ENCODE measurements at places on chromosomes 11 and 22. TPM values are rescaled to one million over a fixed set of nuclear protein-coding genes. Genes with fewer than 3 reads are reported as not detected.

Gene TRIM49
- polyA plus RNA-seq: not detected

Gene SCGB1C1
- polyA plus RNA-seq: not detected

Gene OR52H1
- polyA plus RNA-seq: not detected

Gene CCDC116
- polyA plus RNA-seq: 0.29 TPM

Gene SLC17A6
- not detected for polyA plus RNA-seq

Gene FXYD2
- polyA plus RNA-seq: 2.1 TPM

Gene KRTAP5-10
- polyA plus RNA-seq: not detected

Gene NXPE4
- not detected for polyA plus RNA-seq

Gene CCDC87
- 0.43 TPM for polyA plus RNA-seq

Gene EXPH5
- polyA plus RNA-seq: 0.41 TPM

Gene SLC35E4
- polyA plus RNA-seq: 2.9 TPM

Gene C22orf23
- 0.54 TPM for polyA plus RNA-seq

Gene PHOX2A
- polyA plus RNA-seq: 0.18 TPM

Gene OR5D18
- polyA plus RNA-seq: not detected

Gene P4HA3
- polyA plus RNA-seq: 0.07 TPM

Gene TYR
- not detected for polyA plus RNA-seq

Gene CPSF7
- polyA plus RNA-seq: 26.0 TPM

Gene CD3G
- 0.02 TPM for polyA plus RNA-seq

Gene TEF
- 22.1 TPM for polyA plus RNA-seq

Gene WEE1
- polyA plus RNA-seq: 30.0 TPM

Gene ZW10
- polyA plus RNA-seq: 4.2 TPM

Gene SMC1B
- polyA plus RNA-seq: not detected

Gene ARSA
- 35.6 TPM for polyA plus RNA-seq
